ENCODE measurements at places on chromosomes 7 and 10. TPM values are rescaled to one million over a fixed set of nuclear protein-coding genes. Genes with fewer than 3 reads are reported as not detected.

Gene SPDYE1
- total RNA-seq, result not detected

Gene NUTM2A
- 0.14 TPM for total RNA-seq

Gene WEE2
- total RNA-seq, result not detected

Gene HMX3
- total RNA-seq, result not detected

DNA sequence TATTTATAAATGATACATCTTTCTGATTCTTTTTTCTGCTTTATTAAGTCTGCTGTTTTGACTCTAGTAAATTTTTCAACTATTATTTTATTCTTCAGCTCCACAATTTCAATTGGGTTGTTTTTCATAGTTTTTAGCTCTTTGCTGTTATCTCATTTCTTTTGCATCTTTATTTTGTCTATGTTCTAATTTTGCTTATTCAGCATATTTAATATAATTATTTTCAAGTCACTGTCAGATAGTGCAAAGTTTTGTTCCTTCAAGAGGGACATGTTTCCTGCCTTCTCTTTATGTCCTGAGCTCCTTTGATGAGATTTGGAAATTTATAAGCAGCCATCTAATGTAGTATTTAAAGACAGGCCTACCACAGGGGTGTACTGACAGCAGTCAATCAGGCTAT, 131.5 kb upstream of the ZNF722 start:
- no peak overlapping the region for H3K27ac ChIP-seq
- no peaks in the 10 kb centered on the region for H3K36me3 ChIP-seq
- no peak overlapping the region for H3K4me3 ChIP-seq
- H3K27me3 ChIP-seq, result no peaks in the 10 kb centered on the region
- H3K4me1 ChIP-seq, result no peaks in the 10 kb centered on the region
- no peak for DNase-seq

DNA sequence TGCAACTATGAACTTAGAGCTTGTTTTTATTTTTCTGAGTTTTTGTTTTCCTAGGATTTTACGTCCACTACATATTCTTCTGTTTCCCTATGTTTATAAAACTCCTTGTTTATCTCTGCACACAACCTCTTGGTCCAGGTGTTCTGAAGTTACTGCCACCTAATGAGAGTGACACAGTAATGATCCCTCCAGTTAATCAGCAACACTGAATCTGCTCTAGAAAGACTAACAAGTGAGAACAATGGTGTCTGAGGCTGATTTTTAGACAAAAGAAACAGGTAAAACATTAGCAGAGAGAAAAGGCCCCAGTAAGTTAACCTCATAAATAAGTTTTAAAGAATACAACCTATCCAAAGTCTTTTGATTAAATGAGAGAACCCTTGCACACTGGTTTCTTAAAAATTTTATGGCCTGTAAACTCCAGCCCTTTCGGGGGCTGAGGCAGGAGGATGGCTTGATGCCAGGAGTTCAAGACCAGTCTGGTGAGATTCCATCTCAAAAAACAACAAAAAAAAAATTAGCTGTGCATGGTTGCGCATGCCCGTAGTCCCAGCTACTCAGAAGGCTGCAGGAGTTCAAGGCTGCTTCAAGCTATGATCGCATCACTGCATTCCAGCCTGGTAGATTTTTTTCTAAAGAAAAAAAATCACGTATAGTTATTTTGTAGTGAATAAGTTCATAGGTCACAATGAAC, 397.6 kb downstream of the MAGI2 start:
- H3K27me3 ChIP-seq, result no peaks in the 10 kb centered on the region
- no peaks in the 10 kb centered on the region for H3K4me1 ChIP-seq
- H3K4me3 ChIP-seq, result no peak overlapping the region
- DNase-seq, result no peak
- no peaks in the 10 kb centered on the region for H3K36me3 ChIP-seq
- no peak overlapping the region for H3K27ac ChIP-seq

- H3K4me3 ChIP-seq, result no peak overlapping the region
- no peak for DNase-seq
Observed at GRCh38 chr7:80128918-80129317, 5.7 kb upstream of the GNAI1 start.

DNA sequence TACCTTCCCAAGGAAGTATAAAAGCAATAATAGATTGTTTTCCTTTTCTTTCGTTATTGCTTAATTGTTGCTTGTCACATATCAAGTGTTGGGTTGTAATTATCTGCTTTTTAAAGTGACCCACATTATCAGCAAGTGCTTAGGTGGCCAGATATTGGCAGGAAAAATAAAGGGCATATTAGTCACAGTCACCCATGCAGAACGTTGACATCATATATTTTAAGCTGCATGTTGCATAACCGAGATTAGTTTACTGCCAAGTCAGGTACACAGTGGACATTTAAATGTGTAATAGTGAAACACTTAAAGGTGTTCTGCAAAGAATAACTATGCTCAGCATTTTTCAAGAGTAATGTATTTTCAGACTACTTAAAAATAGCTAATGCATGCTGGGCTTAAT, 11.4 kb downstream of the NEBL start:
- H3K27ac ChIP-seq, result no peak overlapping the region
- no peaks in the 10 kb centered on the region for H3K4me1 ChIP-seq
- no peaks in the 10 kb centered on the region for H3K36me3 ChIP-seq
- no peak overlapping the region for H3K4me3 ChIP-seq
- DNase-seq, result no peak

GRCh38 chr10:65234261-65234660, 1691.6 kb upstream of the LRRTM3 start:
- H3K27ac ChIP-seq, result no peak overlapping the region
- DNase-seq, result no peak
- H3K4me3 ChIP-seq, result no peak overlapping the region
- no peaks in the 10 kb centered on the region for H3K36me3 ChIP-seq
- H3K4me1 ChIP-seq, result no peaks in the 10 kb centered on the region

- no peak for DNase-seq
- H3K36me3 ChIP-seq, result no peaks in the 10 kb centered on the region
- no peaks in the 10 kb centered on the region for H3K27me3 ChIP-seq
- H3K27ac ChIP-seq, result no peak overlapping the region
- no peak overlapping the region for H3K4me3 ChIP-seq
Observed at GRCh38 chr7:121449735-121450240, 53.7 kb upstream of the FAM3C start.

DNA sequence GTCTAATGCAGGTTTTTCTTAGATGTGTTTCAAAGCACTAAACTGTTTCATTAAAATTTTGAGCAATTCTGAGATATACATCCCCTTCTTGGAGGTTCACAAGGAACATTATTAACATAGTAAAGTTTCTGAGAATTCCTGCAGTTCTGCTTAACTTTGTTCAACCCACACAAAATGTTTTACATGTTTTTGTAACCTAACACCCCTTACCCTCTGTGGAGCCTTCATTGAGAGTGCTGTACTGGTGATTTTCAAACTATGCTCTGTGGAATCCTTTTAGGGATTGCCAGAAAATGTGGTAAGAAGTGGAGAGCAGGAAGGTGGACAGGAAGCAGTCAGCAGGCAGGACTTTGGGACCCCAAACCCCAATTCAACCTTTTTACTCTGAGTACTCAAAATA, 53.6 kb upstream of the ABCB5 start:
- no peak for DNase-seq
- no peaks in the 10 kb centered on the region for H3K27me3 ChIP-seq
- H3K27ac ChIP-seq, result peak overlapping the region; percentile 100
- peaks cover 24% of the 10 kb centered on the region for H3K4me1 ChIP-seq

DNA sequence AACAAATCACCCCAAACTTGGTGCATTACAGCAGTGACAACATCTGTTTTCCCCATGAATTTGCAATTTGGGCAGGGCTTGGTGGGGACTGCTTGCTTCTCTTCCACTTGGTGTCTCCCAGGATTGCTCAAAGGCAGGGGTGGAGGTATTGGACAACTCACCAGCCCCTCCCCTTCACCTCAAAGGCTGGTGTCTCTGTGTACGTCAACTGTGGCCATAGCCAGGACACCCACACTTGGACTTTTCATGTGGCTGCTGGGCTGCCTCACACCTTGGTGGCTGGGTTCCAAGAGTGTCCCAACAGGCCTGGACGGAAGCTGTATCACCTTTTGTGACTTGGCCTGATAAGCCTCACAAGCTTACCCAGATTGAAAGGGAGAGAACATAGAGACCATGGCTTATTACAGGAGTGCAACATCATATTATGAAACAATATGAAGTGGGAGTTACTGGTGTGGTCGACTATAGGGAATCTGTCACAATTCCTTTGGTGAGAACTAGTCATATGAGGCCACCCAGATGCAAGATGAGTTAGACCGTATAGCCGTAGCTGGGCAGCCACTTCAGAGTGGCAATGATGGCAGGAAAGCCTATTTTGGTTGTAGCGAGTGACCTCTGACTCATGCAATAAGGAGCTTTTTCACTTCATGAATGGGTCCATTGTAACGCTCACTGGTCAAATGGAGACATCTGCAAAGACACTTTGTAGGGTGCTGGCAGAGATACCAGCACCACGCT, 187.6 kb upstream of the ITGB1 start:
- no peak overlapping the region for H3K27ac ChIP-seq
- no peak for DNase-seq
- H3K4me1 ChIP-seq, result no peaks in the 10 kb centered on the region

GRCh38 chr7:136027160-136027559, 50.0 kb upstream of the MTPN start:
- peaks cover 1% of the 10 kb centered on the region for H3K27me3 ChIP-seq
- no peaks in the 10 kb centered on the region for H3K36me3 ChIP-seq
- DNase-seq, result no peak
- no peak overlapping the region for H3K4me3 ChIP-seq
- H3K4me1 ChIP-seq, result no peaks in the 10 kb centered on the region
- no peak overlapping the region for H3K27ac ChIP-seq

DNA sequence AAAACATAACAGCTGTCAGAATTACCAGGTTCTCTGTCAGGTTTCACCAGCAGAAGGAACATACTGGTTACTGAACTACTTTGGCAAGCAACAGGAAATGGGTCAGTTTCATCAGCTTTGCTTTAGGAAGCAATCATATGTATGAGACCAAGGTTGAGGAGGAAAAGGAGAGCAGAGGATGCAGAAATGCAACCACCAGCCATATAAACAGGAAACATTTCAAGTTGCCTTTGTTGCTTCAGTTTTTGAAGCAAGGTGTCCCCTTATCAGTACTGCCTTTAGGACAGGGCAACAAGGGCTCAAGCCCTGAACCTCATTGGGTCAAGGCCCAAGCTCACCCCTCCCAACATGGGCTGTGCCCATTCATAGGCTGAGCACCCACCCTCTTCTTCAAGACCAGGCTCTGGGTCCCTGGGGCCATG, 10.2 kb downstream of the HIPK2 start:
- DNase-seq, result peak; percentile 38
- H3K4me3 ChIP-seq, result no peak overlapping the region
- H3K36me3 ChIP-seq, result peaks cover 2% of the 10 kb centered on the region
- peaks cover 27% of the 10 kb centered on the region for H3K4me1 ChIP-seq

DNA sequence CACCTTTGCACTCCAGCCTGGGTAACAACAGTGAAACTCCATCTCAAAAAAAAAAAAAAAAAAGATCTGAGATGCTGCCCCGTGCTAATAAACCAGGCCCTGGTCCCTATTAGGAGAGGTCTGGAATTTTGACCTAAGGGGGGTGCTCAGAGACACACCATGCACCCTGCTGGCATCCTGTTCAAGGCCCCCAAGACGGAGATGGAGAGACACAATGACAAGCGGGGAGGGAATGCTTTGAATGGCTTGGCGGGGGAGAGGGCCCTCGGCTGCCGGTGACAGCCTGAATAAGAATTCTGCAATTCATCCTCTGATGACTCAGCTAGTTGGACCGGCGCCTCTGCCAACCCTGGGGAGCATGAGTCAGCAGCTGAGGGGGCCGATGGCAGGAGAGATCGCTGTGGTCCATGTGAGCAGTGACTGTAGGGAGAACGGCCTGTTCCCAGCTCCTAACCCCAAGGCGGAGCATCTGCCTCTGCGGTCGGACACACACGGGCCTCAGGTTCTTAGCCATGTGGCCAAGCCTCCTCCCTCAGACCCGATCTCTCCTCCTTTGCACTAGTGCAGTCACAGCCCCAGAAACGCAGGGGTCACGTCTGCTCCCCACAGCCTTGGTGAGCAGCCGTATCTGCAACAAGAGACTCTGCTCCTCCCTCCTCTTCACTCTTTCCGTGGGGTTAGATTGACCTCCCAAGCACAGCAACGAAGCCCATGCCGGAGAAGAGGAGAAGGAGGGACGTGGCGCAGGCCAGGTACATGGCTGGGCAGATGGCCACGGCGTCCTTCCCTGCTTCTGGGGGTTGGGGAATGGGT, 14.9 kb downstream of the TRIM56 start:
- no peaks in the 10 kb centered on the region for H3K36me3 ChIP-seq
- peaks cover 43% of the 10 kb centered on the region for H3K4me1 ChIP-seq
- H3K4me3 ChIP-seq, result no peak overlapping the region
- peak; percentile 97 for DNase-seq
- no peaks in the 10 kb centered on the region for H3K27me3 ChIP-seq

- H3K27me3 ChIP-seq, result peaks cover 10% of the 10 kb centered on the region
- DNase-seq, result no peak
Observed at GRCh38 chr10:93190372-93190771, 116.7 kb downstream of the CYP26A1 start.

DNA sequence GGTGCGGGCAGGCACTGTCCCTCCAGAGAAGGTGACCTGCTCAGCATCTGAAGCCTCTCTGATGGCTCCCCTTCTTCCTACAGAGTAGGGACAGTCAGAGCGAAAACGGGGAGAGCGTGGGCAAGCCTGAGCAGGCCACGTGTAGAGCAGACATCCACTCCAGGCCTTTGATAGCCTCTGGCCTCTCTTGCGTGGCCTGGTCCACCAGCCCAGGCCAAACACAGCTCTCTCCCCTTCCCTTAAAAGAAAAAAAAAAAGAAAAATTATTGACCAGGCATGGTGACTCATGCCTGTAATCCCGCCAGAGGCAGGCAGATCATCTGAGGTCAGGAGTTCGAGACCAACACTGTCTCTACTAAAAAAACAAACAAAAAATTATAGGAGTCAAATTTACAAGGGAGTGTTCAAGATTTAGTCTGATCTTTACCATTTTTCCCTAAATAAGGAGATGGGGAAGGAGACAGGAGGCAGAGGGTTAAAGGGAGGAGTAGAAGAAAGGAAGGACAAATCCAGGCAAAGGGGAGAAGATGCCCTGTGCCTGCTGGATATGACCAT, 84.8 kb downstream of the PLXNA4 start:
- no peak overlapping the region for H3K27ac ChIP-seq
- peak; percentile 29 for DNase-seq
- H3K27me3 ChIP-seq, result no peaks in the 10 kb centered on the region
- peaks cover 22% of the 10 kb centered on the region for H3K4me1 ChIP-seq

- no peaks in the 10 kb centered on the region for H3K4me1 ChIP-seq
- no peak overlapping the region for H3K27ac ChIP-seq
- H3K36me3 ChIP-seq, result no peaks in the 10 kb centered on the region
- no peak overlapping the region for H3K4me3 ChIP-seq
- no peaks in the 10 kb centered on the region for H3K27me3 ChIP-seq
- no peak for DNase-seq
Observed at GRCh38 chr7:157490465-157490912, 153.7 kb downstream of the DNAJB6 start.

GRCh38 chr10:94578790-94579189, 33.2 kb downstream of the HELLS start:
- no peaks in the 10 kb centered on the region for H3K4me1 ChIP-seq
- no peak overlapping the region for H3K27ac ChIP-seq
- H3K27me3 ChIP-seq, result no peaks in the 10 kb centered on the region
- no peak overlapping the region for H3K4me3 ChIP-seq

GRCh38 chr10:88385601-88386203, 197.4 kb downstream of the RNLS start:
- H3K4me1 ChIP-seq, result peaks cover 6% of the 10 kb centered on the region
- H3K27ac ChIP-seq, result no peak overlapping the region
- no peak overlapping the region for H3K4me3 ChIP-seq
- H3K27me3 ChIP-seq, result no peaks in the 10 kb centered on the region
- no peaks in the 10 kb centered on the region for H3K36me3 ChIP-seq
- no peak for DNase-seq

GRCh38 chr10:2914741-2915140, 152.6 kb upstream of the PFKP start:
- DNase-seq, result peak; percentile 6
- H3K4me3 ChIP-seq, result no peak overlapping the region
- H3K27me3 ChIP-seq, result no peaks in the 10 kb centered on the region
- no peak overlapping the region for H3K27ac ChIP-seq
